Stimulated activated naive CD4-positive, alpha-beta T cell treated with Interleukin-2 at 50 U/mL for 16 hours (primary cell): ENCODE measurements at places on chromosomes 16 and 17.
A peak's percentile ranks its signal among the peaks of the same experiment; 100 is the strongest.

DNA sequence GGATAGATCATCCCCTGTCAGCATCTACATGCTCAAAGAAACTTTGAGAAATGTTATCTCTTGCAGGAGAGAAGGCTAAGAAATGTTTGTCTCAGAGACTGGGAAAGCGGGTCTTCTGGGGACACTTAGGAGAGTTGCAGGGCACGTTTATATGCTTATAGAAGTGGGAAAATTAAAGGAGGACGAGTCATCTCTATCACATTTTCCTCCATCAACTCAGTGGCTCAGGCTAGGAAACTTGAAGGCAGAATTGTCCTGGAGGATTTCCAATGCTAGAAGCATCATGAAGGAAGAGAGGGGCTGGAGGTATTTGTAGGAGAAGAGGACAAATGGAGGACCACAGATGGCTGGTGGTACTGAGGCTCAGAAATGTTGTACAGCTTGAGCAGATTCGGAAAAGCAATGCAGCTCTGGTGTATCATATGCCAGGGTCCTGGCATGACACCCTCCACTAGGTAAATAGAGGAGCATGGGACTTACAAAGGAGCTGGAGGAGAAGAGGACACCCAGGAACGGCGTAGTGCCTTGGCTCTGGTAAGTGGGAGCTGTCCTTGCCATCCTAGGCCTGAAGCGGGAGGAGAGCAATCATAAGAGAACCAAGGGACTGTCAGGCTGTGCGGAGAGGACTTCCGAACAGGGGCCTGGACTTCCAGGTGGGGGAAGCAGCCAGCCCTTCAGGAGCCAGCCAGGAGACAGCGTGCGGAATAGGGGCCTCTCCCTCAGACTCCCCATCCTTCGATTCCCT, 4.5 kb upstream of the HS3ST3B1 start:
- no peak for DNase-seq

DNA sequence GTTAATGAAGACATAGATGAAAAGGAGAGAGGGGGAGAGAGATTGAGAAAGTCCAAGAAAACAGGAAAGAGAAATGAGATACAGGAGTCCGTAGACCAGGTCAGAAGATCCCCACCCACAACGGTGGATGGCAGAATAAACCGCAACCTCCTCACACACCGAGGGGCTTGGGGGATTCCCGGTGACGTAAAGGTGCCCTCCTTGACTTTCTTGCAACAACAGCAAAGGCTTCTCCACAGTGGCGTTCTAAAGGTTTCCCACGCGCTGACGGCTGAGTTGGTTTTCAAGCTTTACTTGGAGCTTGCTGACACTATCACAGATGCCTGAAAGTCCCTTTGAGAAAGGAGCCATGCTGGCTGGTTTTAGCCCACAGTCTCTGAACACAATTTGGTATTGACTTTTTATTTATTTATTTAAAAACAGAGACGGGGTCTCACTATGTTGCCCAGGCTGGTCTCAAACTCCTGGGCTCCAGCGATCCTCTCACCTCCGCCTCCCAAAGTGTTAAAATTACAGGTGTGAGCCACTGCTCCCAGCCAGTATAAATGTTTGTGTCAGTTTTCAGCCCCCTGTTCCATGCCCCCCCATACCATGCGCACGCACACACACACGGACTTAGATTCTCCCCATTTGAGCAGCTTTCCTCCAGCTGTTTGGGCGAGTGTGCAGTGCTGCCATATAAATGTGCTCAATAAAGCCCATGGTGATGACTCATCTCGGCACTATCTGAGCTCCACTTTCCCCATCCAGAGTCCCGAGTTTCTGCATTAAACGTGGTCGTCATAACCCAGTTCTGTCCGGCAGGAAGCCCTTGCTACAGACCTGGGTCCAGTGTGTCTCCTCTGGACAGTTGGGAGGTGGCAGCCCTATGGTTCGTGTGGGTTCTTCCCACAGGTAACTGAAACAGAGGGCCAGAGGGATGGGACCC, 33.0 kb upstream of the SEC14L1 start:
- DNase-seq = peak; percentile 60

DNA sequence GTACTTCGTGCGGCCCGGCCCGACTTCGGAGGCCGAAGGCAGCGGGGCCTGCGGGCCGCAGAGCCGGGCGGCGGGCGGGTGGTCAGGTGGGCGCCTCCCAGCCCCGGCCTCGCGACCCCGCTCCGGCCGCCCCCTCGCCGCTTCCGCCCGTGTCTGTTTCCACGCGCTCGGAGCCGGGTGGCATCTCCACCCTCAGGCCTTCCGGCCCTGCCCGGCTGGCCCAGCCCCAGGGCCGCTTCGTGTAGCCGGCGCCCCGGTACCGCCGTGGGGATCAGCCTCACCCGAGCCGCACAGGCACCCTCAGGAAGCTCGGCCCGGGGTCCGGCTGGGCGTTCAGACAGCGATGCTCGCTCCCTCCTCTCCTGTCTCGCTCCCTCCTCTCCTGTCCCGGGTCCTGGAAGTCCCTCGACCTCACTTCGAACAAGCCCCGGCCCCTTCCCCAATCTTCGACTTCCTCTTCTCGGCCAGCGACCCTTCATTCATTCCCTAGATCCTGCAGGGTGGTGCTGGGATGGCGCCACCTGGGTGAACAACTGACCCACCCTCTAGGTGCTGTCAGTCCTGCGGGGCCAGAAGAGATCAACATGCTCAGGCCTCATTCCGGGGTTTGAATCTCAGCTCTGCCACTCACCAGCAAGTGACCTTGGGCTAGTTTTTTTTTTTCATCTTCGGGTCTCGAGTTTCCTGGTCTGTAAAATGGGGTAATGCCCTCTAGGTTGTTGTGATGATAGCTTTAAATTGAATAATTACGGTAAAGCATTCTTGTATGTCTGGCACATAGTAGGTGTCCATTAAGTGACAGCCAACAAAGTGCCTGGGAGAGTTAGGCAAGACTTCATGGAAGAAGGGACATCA, 610 bp downstream of the VPS4A start:
- DNase-seq = peak; percentile 26

DNA sequence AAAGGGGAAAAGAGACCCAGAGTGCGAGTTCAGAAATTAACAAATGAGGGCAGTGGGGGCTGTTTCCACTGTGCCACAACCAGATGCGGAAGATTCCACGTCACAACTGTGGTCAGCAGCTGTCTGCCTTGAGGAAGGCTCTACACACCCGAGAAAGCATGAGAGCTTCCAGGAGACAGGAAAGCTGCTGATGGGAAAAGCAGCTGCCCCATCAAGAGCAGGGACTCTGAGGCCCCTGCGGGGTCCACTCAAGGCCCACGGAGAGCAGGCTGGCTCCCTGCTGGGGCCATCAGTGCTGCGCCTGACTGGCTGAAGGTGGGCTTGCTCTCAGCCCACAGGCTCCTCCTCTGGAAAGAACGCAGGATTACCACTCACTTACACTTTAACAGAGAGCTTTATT, 14.8 kb upstream of the TRAP1 start:
- no peak for DNase-seq

GRCh38 chr17:6755281-6755680, 565 bp upstream of the XAF1 start:
- no peak for DNase-seq

- no peak for DNase-seq
Measured at GRCh38 chr17:79985943-79986391, 49.7 kb downstream of the TBC1D16 start.

GRCh38 chr17:41650794-41651624, 26.6 kb upstream of the KRT17 start:
- no peak for DNase-seq

- DNase-seq = no peak
Measured at GRCh38 chr17:72240333-72240732, 119.5 kb downstream of the SOX9 start.

DNA sequence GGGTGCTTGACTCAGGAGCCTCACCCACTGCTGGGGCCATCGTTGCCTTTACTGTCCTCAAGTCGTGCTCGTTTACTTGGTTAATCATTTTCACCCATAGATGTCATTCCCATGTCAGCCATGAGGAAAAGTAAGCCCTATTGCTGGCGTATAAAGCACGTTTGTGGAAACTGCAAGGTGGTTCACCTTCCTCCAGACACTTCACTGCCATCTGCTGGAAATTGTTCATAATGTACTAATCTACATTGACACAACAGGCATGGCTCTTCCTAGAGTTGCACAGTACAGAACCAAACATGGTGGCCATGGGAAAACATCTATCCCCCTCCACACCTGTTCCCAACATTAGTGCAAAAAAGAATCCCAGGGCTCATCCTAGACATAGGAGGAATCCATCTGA, 116.6 kb downstream of the ZNF18 start:
- no peak for DNase-seq

- no peak for DNase-seq
Measured at GRCh38 chr17:76140661-76141211, 309 bp downstream of the FOXJ1 start.

- DNase-seq = no peak
Measured at GRCh38 chr17:44795421-44795820, 34.7 kb downstream of the GJC1 start.

GRCh38 chr16:31202414-31203375, at the start of gene PYCARD:
Gene PYCARD (minus strand): TSS chr16:31202760. CDS start chr16:31202690, 70 bp downstream.
- peak; percentile 27 for DNase-seq

- no peak for DNase-seq
Measured at GRCh38 chr16:11613381-11614303, 26.9 kb upstream of the LITAF start.

DNA sequence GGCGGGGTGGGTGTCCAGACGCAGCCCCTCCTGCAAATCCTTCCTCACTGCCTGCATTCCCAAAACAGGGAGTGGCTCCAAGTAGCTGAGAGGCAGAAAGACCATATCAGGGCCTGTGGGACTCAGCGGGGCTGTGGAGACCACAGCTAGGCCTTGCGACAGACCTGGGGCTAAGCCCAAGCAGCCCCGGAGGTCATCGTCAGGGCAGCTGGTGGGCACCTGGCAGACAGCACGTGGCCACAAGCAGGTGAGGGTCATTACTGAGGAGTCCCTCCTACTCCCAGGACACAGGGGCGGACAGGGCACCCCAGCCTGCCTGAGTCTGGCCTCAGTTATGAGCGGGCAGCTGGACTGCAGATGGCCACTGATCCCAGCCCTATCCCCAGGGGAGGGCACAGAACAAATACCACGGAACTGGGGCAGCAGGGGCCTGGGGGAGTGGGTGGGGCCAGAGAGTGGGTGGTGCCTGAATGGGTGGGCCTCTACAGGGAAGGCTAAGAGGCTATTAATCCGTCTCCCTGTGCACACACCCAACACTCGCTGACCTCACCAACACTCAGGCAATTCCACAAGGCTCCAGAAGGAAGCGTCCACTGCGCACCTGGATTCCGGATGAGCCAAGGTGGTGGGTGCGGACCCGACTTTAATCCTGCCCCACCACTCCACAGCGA, 8.5 kb downstream of the HS3ST6 start:
- no peak for DNase-seq

DNA sequence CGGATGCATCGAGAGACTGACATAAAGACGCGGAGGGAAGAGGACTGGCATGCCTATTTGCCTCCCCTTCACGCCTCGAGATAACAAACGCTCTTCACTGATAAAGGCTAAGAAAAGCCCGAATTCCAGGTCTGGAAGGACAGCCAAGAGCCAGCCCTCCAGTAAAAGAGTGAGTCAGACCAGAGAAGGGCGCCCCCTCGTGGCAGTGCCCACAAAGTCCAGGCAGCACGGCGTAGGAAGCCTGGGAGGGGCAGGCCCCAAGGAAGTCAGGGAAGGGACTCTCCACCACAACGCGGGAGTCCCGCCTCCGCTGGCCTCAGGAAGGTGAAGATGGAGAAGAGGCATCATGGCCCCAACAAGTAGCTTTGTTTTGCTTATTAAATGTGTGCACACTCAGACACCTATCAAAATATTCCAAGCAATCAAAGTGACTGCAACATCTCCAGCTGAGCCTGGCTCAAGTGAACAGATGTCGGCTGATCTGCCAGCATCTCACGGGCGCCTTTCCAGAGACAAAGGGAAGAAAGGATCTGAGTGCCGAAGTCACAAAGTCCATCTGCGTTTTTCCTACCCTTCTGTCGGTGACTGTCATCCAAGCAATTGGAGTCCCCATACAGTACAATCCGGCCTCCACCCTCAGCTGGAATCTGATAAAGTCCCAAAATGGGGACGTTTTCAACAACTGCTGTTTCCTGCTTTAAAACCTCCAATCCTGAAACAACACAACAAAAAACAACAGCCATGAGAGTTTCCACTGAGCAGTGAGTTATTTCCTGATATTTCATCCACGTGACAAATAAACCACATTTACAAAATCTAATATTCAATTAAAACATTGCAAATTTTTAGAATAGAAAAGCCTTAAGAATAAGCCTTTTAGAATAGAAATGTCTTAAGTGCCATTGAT, 20.4 kb upstream of the SLC38A8 start:
- DNase-seq = peak; percentile 28

DNA sequence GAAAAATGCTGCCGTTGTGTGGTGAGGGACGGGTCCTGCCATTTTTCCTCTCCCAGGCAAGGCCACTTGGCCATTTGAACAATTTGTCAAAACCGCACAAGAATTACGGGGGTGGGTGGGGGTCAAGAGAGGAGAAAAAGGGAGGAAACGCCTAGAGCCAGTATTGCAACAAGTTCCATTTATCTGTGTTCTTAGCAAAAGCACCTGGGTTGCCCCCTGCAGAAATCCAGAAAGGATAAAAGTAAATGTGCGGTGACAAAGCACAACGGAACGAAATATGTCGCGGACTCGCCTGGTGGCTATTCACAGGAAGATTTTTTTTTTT, 209.4 kb downstream of the ZFHX3 start:
- DNase-seq = no peak

DNA sequence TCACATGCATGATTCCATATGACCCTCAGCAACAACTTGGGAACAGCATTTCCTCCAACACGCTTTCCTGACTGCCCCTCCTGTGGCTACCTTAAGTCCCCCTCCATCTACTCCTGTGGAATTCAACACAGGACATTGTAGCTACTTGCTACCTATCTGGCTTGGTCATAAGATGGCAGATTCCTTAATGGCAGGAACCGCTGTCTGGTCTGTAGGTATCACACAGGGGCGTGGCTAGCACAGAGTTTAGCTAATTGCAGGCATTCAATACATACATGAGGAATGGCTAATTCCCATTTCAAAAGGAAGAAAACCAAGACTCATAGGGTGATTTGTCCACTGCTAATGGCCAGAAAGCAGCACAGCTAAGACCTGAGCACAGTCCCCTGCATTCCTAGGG, 8.6 kb downstream of the LRRC59 start:
- DNase-seq = no peak

- DNase-seq = peak; percentile 35
Measured at GRCh38 chr16:74297145-74297665, 591 bp downstream of the PSMD7 start.

GRCh38 chr16:85995541-85996423, 96.8 kb downstream of the IRF8 start:
- no peak for DNase-seq

GRCh38 chr17:66783656-66784381, 51.1 kb upstream of the CACNG5 start:
- no peak for DNase-seq

DNA sequence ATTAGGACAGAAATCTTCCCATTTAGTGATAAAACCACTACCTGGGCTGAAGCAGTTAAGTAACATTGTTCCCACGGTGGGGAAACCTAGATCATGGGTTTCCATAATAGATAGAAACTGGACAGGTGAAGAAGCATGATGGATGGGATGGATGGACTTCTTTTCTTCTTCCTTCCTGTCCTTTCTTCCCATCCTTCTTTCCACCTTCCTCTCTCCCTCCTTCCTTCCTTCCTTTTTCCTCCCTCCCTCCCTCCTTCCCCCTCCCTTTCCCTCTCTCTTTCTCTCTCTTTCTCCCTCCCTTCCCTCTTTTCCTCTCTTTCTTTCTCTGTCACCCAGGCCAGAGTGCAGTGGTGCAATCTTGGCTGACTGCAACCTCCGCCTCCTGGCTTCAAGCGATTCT, 3.1 kb downstream of the PSMC3IP start:
- no peak for DNase-seq
